ENCODE measurements at places on chromosomes 1 and 21.
A peak's percentile ranks its signal among the peaks of the same experiment; 100 is the strongest.

- DNase-seq: no peak
Observed at GRCh38 chr1:76230842-76231281, 156.3 kb downstream of the ST6GALNAC3 start.

GRCh38 chr1:36134505-36135329 lies 9.7 kb upstream of the COL8A2 start:
- no peak for DNase-seq

GRCh38 chr1:41268154-41268770 lies 26.2 kb upstream of the SCMH1 start:
- peak; percentile 19 for DNase-seq

GRCh38 chr21:29333406-29333805 lies 34.7 kb downstream of the BACH1 start:
- DNase-seq: no peak

DNA sequence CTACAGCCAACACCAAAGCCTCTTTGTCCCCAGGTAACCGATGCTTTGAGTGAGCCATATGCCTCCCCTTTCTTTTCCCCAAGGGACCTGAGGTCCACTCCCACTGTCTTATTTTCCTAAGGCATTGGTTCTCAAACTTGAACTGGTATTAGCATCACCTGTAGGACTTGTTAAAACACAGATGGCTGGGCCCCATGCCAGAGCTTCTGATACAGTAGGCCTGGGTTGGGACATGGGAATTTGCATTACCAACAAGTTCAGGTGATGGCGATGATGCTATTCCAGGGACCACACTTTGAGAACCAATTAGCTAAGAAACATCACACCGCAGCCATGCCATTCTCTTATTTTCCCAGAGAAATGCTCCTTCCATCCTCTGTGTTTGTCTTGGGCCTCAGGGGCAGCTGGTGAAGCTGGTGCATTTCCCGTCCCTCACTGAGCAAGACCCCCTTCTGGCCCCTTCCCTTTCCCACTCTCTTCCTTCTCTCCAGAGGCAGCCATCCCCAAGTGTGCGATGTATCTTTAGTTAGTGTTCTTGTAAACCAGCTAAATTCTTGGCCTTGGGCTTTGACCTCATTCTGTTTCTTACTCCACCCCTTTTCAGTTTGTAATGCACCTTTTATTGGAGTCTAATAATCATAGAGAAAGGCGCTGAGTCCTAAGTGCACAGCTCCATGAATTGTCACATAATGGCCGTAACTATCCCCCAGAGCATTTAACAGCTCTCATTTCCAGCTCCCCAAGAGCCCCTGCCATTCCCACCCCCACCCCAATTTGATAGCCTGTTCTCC lies 14.2 kb upstream of the TTC22 start:
- DNase-seq: no peak

GRCh38 chr1:112544011-112544688 lies 35.4 kb downstream of the WNT2B start:
- DNase-seq: no peak

DNA sequence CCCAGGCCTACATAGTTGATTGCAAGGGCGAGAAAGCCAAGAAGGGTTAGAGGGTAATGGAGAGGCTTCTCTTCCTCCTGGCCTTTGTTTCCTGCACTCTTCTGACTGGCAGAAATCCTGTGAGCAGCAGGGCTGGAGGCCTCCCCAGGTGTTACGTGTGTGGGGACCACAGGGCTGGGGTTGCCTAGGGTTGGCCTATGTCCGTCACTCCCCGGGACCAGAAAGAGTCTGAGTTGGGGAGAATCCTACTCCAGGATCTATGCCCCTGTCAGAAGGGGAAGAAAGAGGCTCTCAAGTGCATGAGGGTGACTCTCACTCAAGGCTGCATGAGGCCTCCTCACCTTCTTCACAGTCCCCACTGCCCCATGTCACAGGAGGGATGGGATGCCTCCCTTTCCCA lies 38.5 kb downstream of the IGFN1 start:
- DNase-seq: no peak

GRCh38 chr21:28771790-28772501 lies 220.7 kb downstream of the LTN1 start:
- no peak for DNase-seq

DNA sequence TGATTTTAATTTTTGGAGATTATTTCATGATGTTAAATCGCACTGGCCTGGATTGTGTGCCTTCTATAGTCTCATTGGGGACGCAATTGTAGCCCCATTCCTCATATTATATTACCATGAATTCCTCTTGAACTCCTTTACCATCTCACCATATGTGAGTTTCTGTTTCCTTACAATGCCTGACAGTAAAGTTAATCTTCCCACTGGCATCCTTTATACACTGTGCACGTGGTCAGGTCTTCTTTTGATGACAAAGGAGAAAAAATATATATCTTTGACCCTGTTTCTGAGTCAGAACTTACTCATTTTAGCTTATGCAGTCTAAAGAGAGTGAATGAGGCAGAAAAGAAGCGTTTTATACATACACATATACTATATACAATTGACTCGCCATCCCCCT lies 774 bp upstream of the ABL2 start:
- DNase-seq: no peak

DNA sequence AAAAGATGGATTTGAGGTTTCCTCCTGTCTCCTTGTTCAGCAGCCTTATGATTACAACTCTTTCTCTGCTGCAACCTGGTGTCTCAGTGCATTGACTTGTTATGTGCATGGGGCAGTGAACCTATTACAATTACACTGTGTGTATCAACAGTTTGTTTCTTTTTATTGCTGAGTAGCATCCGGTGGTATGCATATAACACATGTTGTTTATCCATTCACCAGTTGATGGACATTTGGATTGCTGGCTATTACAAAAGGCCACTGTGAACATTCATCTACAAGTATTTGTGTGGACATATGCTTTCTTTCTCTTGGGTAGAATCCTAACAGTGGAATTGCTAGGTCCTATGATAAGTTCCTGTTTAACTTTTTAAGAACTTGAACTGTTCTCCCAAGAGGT lies 65.9 kb downstream of the FMO4 start:
- DNase-seq: no peak

DNA sequence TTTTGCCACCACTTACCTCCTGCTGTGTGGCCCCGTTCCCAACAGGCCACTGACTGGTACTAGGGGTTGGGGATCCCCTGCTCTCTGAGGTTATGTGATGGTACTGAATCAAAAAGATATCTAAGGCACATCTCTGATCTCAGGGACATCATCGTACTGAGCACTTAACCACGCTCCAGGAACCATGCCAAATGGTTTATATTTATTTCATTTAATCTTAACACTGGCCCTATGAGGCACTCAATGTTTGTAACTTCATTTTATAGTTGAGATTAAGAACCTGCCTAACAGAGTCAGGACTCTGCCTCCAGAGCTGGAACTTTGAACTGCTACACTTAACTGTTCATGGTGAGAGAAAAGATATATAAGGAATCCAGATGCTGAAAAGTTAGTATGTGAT lies 98.0 kb upstream of the HP1BP3 start:
- no peak for DNase-seq

GRCh38 chr1:9331016-9331415 lies 38.3 kb downstream of the SPSB1 start:
- no peak for DNase-seq

DNA sequence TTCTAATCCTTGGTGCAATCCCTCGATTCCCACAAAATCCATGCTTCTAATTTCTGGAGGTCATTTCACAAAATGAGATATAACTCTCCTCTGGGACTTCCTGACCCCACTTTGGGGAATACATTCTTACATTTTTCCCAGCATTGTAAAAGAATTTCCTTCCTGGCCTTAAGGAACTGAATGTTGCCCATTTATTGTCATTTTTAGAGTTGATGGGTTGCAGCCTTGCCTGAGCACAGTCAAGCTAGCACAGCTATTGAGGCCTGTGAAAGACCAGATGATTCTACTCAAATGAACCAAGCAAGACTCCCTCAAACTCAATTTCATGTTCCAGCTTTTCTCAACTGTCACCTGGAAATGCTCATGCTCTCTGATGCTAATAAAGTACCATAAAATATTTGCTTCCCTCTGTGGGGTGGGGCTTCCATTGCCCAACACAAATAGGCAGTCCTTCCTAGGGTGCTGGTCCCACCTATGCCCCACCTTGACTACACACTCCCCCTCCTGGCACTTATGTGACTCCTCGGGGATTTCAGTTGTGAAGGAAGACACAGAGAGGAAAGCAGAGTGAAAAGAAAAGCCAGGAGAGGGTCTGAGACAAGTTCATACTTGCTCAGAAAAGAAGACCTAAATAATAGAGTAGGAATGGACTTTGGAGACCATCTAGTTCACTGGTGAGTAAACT lies 24.0 kb upstream of the CDC7 start:
- DNase-seq: no peak

GRCh38 chr1:157856538-157856937 lies 14.9 kb upstream of the CD5L start:
- no peak for DNase-seq

- DNase-seq: no peak
Observed at GRCh38 chr1:162130308-162130707, 60.8 kb downstream of the NOS1AP start.

GRCh38 chr1:247266053-247266452 lies 10.2 kb downstream of the VN1R5 start:
- DNase-seq: no peak

DNA sequence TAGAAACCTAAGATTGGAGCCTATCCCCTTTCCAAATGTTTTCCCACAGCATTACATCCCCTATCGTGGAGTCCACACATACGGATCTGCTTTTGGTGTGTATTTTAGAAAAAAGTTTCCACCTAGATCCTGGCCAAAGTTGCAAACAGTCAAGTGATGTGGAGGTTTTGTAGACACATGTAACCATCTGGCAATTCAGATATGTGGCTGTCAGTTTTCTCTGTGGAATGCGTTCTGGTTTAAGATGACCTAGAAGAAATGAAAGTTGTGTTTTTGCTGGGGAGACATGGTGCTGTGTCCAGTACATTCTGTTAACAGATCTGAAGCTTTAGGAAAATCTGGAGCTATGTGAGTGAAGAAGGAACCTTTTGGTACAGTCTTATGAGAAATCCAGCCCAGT lies 14.8 kb downstream of the RNF220 start:
- DNase-seq: no peak

DNA sequence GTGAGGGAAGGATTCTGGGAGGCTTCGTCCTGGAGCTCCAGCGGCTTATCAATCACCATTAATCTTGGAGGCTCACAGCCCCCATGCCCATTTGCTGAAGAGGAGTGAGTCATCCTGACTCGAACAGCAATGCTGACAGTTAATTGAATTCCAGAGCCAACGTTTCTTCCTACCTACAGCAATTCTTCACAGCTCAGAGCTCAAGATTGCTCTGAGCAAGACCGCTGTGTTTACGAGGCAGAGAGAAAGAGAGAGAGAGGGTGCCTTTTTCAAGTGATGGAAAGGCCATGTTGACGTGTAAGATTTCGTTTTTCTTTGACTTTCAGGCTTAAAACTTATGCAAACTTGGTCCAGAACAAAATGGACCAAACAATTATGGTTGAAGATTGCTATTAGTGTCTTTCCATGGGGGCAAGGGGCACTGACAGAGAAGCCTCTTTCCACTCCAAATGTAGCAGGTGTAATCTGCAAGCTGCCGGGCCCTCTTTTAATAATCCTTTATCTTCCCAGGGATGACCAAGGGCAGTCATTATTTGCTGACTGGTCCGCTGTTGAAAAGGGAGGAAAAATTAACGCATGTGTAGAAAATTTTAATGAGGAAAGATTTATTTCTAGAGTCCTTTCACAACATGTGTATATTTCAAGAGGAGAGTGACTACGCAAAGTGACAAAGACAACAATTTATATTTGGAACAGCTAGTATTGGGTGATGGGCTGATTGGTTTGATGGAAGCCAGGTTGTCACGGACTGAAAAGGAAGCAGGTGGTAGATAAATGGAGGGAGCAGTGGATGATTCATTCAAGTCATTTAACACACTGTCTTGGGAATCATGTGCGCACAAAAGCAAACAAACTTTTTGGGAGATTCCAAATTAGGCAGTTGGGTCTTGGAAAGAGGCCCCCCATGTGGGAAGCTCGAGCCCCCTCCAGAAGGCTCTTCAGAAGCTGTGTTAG lies 136.1 kb upstream of the IRF2BP2 start:
- DNase-seq: no peak

GRCh38 chr21:43211760-43212115 lies 42.9 kb downstream of the CRYAA start:
- no peak for DNase-seq

- DNase-seq: no peak
Observed at GRCh38 chr1:7279769-7280168, 491.3 kb upstream of the VAMP3 start.

GRCh38 chr1:52119301-52120079 lies 22.4 kb upstream of the ZFYVE9 start:
- no peak for DNase-seq

GRCh38 chr1:89810302-89810701 lies 10.5 kb upstream of the LRRC8D start:
- DNase-seq: no peak

DNA sequence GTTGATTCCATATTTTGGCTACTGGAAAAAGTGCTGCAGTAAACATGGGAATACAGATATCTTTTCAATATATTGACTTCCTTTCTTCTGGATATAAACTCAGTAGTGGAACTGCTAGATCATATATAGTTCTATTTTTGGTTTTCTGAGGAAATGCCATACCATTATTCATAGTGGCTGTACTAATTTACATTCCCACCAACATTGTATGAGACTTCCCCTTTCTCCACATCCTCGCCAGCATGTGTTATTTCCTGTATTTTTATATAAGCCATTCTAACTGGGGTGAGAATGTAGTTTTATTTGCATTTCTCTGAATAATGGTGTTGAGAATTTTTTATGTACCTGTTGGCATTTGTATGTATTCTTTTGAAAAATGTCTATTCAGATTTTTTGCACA lies 385.2 kb downstream of the NUF2 start:
- no peak for DNase-seq

GRCh38 chr1:50750021-50750619 lies 209.9 kb downstream of the FAF1 start:
- no peak for DNase-seq

GRCh38 chr1:14321422-14321821 lies 277.1 kb upstream of the KAZN start:
- no peak for DNase-seq

- no peak for DNase-seq
Observed at GRCh38 chr1:174000371-174000770, 21.8 kb downstream of the RC3H1 start.

GRCh38 chr21:44854664-44855446 lies 18.6 kb downstream of the PTTG1IP start:
- no peak for DNase-seq

- no peak for DNase-seq
Observed at GRCh38 chr1:39827201-39827600, 38.5 kb upstream of the BMP8B start.
